ENCODE measurements at places on chromosomes 3 and 15.

GRCh38 chr15:34582461-34583371, 735 bp downstream of the GOLGA8B start:
- no peak for DNase-seq

DNA sequence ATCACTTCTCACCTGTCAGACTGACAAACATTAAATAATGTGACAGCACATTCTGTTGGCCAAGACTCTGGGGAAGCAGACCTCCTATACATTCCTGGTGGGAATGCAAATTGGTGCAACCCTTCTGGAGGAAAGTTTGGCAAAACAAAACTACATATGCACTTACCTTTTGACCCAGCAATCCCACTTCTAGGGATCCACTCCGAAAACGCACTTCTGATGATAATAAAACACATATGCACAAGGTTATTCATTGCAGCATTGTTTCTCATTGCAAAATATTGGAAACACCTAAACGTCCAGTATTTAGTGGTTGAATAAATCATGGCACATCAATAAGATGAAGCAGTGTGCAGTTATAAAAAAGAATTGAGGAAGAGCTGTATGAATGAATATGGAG, 145.5 kb upstream of the ABHD17C start:
- DNase-seq: no peak

- DNase-seq: no peak
These were observed 210.1 kb upstream of the CD96 start for GRCh38 chr3:111331912-111332311.

GRCh38 chr3:15819576-15819975, 21.8 kb upstream of the ANKRD28 start:
- DNase-seq: no peak

- no peak for DNase-seq
These were observed 4.5 kb downstream of the POLG start for GRCh38 chr15:89330119-89330518.

GRCh38 chr15:99414755-99415731, 150.7 kb upstream of the MEF2A start:
- no peak for DNase-seq

DNA sequence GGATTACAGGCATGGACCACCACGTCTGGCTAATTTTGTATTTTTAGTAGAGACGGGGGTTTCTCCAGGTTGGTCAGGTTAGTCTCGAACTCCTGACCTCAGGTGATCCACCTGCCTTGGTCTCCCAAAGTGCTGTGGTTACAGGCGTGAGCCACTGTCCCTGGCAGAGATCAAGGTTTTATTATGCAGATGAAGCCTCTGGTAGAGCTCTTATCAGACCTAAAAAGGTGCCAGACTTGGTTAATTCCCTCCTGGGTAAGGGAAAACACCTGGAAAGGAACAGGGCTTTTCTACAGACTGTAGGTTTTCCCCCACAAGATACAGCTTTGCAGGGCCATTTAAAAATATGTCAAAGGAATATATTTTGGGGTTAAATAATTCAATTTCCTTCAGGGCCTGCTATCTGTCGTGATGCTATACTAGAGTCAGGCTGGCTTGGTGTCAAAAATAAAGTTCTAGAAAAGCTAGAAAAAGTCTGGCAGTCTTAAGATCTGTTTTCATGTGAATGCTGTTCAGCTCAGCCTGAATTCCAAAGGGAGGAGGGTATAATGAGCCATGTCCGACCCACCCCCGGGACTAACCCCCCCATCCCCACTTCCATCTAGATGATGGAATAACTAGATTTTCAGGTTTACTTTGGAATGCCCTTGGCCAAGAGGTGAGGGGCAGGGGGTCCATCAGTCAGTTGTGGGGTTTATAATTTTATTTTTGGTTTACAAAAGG, 1.9 kb upstream of the BLOC1S6 start:
- no peak for DNase-seq

GRCh38 chr3:116034794-116035193, 410.5 kb downstream of the LSAMP start:
- DNase-seq: no peak

GRCh38 chr3:72959336-72959735, 37.3 kb upstream of the PPP4R2 start:
- DNase-seq: no peak

DNA sequence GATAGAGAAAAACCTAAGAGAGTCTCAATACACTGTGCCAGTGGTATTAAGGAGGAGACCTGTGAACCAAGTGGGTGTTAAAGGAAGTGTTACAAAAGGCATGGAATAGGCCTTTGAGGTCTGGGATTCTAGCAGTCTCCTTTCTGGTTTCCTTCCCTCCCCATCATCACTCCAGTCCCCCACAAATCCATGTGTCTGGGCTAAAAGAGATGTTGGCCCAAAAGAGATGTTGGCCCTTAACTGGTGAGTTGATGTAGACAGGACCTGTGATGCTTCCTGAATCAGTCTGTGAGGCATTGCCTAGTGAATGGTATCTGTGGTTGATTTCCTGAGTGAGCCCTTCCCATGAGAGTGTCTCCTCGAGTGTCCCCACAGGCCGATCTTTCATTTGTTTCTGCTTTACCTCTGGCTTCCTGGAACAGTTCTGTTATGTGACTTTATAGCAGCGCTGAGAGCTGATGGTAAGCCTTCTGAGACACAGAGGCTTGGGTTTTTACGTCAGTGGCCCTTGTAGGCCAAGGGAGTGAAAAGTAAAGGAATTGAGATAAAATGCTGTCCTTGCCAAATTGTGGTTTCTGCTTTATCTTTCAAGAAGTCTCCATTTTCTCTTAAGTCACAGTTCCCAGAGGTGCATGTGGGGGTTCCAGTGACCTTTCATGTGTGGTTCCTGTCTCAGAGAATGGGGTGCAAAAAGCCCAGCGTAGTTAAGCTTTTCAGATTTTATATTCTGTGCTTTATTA, 87.8 kb downstream of the KLHL25 start:
- DNase-seq: no peak

GRCh38 chr3:8210882-8211341, 290.7 kb upstream of the LMCD1 start:
- DNase-seq: no peak

GRCh38 chr3:197807969-197808587, 17.0 kb downstream of the LRCH3 start:
- DNase-seq: no peak

- DNase-seq: no peak
These were observed 1.2 kb upstream of the ITIH4 start for GRCh38 chr3:52831500-52832301.

DNA sequence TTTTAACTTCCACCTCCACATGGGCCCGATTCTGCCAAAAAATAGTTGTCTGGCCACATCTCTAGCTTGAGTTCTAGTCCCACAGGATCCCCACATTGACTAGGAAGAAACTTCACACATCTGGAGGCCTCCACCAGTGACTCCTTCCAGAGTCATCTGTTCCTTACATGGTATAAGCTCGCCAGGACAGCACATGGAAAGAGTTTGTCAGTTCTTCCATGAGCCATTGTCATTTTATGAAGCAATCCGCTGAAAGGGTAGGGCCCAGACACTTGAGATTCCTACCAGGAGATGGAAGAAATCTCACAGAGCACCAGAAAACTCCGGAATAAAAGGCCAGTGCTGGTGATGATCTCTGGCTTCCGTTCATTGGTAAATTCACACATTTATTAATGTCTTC, 350.5 kb upstream of the ICE2 start:
- DNase-seq: no peak

DNA sequence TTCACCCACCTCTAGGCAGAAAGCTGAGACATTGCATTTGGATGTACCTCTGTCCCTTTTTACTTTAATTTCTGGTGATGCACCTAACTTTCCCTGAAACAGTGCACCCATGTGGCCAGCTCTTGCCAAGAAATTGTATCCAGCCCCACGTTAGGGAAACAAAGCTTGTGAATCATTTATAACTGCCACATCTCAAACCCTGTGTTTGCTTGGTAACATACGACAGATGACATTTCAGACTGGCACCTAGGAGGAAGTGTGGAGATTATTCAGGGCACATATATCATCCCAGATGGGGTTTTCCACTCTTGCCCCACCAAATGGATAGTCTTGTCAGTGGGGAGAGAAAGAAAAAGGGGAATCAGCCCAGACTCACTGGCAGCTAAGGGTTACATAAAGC, 2.1 kb downstream of the CYB561D2 start:
- DNase-seq: no peak

- DNase-seq: no peak
These were observed 22.6 kb downstream of the SH3BP5 start for GRCh38 chr3:15309662-15310335.

DNA sequence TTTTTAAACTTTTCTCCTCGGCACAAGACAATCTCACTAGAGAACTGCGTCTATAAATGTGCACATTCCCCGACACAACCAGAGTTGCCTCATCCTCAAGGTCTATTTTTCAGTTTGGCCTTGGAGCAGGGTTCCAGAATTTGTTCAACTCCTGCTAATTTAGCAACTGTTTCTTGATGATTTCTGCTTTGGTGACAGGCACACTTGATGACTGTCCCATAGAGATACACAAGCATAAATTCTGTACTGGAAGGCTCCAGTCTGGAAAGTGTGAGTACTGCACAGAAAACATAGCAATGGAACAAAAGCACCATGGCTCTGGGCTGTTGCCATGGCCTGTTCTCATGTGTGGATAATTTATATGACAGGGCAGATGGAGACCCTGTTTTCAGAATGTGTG, 379.6 kb upstream of the PDZRN3 start:
- DNase-seq: no peak

DNA sequence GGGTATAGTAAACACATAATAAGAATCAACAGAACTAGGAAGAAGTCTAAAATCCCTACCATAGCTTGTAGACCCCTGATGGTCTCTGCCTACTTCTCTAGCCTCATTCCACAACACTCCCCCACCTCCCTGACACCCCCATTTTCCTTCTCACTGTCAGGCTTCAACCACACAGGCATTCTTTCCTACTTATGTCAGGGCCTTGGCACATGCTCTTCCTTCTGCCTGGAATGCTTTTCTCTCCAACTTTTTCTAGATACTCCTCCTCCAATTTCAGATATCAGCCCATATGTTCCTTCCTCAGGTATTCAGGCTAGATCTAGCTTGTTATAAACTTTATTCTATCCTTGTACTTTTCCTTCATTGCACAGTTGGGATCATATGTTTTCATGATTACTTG, 106.0 kb upstream of the MRPL3 start:
- DNase-seq: no peak

DNA sequence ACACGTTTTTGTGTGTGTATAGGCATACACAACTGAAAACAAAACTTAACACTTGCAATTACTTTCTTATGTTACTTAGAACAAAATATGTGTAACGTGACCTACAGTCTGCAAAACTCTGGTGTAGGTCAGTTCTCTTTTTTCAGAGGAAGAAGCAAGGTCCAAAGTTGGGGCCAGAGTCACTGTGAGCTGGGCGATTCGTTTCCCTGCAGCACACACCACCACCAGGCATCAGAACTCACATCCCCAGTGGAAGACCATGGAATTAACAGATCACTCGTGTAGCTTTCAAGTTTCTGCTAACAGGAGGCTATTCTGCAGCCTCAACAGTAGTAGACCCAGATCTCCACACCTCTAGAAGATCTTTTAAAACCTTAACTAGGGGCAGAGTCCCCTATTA, 25.8 kb downstream of the ANP32A start:
- no peak for DNase-seq

DNA sequence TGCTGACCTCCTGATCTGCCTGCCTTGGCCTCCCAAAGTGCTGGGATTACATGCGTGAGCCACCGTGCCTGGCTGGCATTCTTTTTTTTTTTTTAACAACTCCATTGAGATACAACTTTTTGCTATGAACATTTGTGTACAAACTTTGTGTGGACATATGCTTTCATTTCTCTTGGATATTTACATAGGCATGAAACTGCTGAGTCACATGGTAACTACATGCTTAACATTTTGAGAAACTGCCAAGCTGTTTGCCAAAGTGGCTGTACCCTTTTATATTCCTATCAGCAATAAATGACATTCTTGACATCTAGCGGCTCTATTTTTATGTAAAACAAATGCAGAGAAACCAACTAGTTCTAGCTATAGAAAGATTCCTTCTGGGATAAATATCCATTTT, 8.7 kb upstream of the YEATS2 start:
- DNase-seq: no peak

- DNase-seq: no peak
These were observed 97.2 kb upstream of the MB21D2 start for GRCh38 chr3:193014902-193015301.

DNA sequence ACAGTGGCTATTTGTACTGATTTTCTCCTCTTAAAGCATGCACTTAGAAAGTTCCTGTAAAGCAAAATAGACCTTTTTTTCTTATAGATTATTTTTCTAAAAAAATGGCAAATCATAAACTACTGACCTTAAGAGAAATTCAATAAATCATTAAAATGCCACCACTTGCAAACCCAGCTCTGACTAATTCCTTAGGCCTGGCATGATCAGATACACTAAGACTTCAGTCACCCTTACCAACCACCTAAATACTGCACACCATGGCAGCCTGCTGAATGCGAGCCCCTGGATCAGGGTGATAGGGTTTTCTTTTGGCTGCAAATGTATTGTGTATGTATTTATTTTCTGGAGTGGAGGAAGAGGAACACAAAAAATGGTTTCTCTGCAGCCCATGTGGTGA, 370.6 kb upstream of the TBL1XR1 start:
- DNase-seq: no peak

Measured in cortex of kidney (tissue), 1 donor.